ENCODE measurements at places on chromosomes 3 and 15. TPM values are rescaled to one million over a fixed set of nuclear protein-coding genes. Genes with fewer than 3 reads are reported as not detected.
A peak's percentile ranks its signal among the peaks of the same experiment; 100 is the strongest.

The ENTPD3 gene
- 5.3 TPM for total RNA-seq

The ITPKA gene
- 2.5 TPM for total RNA-seq

The PDZRN3 gene
- 14.1 TPM for total RNA-seq

The PLOD2 gene
- 26.2 TPM for total RNA-seq

The KBTBD12 gene
- total RNA-seq: 1.5 TPM

The MCF2L2 gene
- total RNA-seq: 37.1 TPM

The APOD gene
- 5.2 TPM for total RNA-seq

The C3orf85 gene
- total RNA-seq: not detected

GRCh38 chr3:56792193-56792592, 9.6 kb downstream of the ARHGEF3 start:
- no peak for DNase-seq

DNA sequence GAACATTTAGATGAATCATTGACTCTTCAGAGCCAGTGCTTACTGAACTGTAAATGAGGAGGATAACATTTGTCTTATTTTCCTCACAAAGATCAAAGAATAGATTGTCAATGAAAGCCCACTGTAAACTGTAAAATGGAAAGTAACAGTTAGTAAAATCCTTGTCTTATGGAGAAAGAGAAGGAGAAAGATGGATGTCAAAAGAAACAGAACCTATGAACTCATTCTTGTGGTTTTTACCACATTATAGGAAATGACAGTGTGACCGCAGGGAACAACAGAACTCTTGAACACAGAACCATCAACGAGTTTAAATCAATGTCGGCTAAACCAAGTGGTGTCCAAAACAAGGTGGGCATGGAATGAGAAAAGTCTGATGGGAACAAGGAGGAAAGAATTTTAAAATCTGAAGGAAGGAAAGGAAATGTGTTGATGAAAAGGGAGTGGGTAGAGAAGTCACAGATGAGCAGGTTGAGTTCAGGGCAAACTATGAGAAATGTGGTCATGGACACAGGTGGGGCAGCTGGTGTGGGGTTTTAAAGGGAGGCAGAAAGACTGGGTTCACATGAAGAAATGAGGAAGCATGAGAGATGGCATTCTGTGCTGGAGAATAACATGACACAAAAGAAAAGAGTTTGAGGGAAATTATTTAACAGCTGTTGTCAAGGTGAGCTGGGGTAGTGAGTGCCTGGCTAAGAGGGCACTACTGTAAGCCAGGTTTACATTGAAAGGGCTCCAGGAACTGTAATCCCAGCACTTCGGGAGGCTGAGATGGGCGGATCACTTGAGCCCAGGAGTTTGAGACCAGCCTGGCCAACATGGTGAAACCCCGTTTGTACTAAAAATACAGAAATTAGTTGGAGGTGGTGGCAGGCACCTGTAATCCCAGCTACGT, 42.4 kb upstream of the ETV5 start:
- DNase-seq: no peak

DNA sequence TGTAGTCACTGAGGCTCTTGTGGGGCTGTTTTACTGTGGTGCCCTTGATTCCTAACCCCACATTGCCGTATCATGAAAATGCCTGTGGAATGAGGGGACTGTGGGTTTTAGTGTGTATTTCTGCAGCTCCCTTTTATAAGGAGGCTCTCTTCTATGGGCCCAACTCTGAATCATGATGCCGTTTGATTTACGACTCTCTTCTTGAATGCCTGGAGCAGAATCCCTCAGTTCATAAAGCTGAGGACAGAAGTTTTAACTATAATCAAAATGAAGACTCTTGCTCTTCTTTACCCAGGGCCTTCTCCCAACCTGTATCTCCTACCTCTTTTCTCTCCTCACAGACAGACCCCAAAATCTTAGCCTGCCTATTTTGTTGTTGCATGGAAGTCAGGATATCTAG, 109.5 kb downstream of the RARB start:
- no peak for DNase-seq

DNA sequence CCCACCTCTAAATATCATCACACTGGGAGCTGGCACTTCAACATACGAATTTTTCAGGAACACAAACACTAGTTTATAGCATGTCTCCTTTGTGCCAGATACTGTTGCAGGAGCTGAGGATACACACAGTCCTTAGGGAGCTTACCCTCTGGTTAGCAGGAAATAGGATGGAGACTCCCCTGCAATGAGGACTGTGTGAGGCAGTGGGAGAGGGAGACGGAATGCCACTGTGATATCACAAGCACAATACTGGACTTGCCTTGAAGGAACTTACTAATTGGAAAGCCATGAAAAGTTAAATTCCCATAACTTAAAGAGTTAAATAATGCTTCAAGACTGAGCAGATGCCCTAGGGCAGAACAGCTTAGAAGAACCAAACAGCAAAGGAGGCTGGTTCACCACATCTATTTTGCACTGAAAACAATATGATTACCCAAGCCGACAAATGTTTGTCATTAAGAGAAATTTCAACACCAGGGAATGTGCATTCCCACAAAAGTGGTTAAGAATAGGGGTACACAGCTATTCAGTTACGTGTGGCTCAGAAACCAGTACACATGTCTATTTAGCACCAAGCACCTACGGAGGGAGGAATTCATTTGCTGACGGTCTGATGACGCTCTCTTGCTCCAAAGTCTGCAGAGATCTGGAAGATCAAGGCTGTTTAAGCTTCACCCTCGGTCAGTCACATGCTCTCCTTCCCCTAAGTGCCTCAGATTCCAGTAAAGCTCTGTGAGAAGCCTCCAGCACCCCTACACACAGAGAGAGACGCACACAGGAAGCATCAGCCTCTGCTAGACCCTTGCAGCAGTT, 5.2 kb downstream of the TBC1D2B start:
- no peak for DNase-seq

GRCh38 chr3:135495891-135496290, 469.6 kb upstream of the PPP2R3A start:
- DNase-seq: no peak

DNA sequence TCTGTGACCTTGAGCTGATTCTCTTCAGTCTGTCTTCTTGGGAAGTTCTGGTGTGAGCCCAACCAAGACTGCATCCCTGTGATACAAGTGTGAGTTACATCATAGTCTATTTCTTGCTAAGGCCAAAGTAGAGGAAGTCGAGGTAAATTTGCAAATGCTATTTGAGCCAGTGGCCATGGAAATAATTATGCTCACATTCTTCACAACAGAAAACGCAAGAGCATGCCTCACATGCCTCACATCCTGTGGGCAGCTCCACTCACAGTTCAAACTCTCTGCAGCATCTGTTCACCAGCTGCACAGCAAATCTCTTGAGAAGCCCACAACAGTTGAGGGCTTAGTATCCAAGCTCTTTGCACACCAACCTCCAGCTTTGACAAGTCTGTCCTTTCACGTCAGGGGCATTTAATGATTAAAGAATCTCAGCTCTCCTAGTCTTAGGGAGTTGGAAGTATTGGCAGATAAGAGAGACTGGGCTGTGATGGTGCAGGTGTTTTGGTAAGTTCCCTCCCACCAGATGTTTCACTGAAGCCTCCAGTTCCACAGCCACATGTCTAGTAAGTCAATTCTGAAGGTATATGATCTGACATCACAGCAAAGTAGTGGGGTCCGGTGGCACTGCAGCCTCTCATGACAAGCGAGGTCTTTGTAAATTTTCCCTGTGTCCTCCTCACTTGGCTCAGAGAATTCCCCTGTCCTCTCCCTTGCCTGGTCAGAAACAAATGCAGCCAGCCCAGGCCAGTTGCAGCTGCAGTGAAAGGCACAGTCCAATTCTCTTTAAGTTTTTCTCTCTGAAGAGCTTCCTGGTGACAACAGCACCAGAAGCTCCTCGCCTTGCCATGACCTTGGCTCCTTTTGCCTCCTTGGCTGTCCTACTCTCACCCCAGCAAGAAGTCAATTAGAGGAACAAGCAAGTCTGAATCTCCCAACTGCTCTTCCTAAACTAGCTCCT, 166.1 kb downstream of the SSR3 start:
- DNase-seq: no peak

- no peak for DNase-seq
Observed at GRCh38 chr3:133441867-133442270, 42.0 kb downstream of the BFSP2 start.

GRCh38 chr3:77096145-77096544, 56.2 kb downstream of the ROBO2 start:
- no peak for DNase-seq

- DNase-seq: no peak
Observed at GRCh38 chr3:43499256-43499655, 122.6 kb downstream of the ANO10 start.

DNA sequence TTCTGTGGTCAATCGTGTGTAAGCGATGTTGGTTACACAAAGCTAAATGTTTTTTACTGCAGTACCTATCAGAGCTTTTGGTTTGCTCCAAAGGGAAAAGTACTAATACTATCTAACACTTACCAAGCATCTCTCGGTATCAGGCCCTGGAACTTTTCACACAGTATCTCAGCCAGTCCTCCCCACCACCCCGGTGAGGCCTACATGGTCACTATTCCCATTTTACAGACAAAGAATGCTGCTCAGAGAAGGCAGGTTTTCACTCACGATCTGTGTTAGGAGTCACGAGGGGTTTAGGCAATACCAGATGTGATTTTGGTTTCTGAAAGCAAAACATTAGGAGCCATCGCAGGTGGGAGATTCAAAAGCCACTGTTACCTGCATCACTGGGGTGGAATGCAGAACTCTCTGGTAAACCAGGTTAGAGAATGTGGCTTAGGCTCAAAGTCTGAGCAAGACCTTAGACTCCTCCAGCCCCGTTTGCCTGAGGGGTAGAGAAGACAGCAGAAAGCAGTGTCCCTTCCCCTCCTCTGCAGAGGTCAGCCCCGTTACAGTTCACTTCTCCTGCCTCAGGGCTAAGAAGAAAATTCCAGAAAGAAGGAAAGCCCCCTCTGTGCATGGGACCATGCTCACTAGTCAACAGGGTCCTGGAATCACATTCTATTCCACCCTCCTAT, 57.2 kb downstream of the XXYLT1 start:
- DNase-seq: no peak

- no peak for DNase-seq
Observed at GRCh38 chr15:83733691-83734090, 79.8 kb downstream of the ADAMTSL3 start.

GRCh38 chr3:138691351-138691750, 82.8 kb downstream of the FAIM start:
- DNase-seq: no peak

GRCh38 chr15:89860891-89861290, 32.9 kb downstream of the AP3S2 start:
- DNase-seq: no peak

DNA sequence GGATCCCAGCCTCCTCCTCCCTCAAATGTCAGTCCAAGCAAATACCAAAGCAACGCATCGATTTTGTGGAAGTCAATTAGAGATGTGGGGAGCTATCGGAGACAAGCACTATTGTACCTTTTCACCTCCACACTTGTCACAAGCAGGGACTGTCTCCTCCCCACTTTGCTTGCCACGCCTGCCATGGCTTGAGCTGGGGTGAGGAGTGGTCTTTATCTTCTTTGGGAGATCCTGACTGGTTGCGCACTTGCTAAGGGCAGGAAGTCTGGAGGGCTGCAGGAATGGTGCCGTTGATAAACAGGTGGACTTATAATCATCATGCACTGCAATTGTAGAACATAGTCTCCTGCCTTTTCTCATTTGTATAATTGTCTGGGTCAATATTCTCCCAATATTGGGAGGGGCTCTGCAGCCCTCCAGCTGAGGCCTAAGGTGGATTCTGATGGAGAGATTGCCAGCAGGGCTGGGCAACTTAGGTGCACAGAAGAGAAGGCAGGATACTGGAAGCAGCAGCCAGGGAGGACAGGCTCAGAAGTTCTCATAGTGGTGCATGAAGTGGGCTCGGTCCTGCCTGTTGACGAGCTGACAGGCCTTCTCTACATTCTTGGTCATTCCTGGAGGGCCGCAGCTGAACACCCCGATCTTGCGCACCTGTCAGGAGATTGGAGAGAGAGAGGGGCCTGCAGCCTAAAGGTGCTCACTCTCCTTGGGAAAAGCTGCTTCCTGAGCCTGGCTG, 20.2 kb downstream of the DUOX2 start:
- no peak for DNase-seq

- DNase-seq: no peak
Observed at GRCh38 chr3:172564499-172564898, 41.3 kb upstream of the TNFSF10 start.

DNA sequence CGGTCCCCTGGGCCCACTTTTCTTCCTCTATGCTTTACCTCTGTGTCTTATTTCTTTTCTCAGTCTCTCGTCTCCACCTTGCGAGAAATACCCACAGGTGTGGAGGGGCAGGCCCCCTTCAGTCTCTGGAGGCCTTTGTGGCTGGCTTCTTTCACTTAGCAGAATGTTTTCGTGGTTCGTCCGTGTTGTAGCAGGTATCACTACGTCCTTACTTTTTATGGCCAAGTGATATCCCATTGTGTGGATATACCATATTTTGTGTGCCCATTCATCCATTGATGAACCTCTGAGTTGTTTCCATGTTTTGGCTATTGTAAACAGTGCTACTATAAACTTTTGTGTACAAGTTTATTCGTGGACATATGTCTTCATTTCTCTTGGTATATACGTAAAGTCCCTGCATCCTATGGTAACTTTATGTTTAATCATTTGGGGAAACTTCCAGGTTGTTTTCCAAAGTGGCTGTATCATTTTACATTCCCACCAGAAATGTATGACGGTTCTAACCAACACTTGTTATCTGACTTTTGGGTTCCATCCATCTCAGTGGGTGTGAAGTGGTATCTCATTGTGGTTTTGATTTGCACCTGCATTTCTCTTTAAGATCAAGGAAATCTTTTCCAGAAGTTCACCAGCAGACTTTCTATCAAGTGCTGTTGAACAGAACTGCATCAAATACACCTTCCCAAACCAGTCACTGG, 5.6 kb downstream of the PIGZ start:
- DNase-seq: no peak

- DNase-seq: no peak
Observed at GRCh38 chr15:81887912-81888311, 157.9 kb downstream of the MEX3B start.

- DNase-seq: no peak
Observed at GRCh38 chr3:187646906-187647660, 23.1 kb downstream of the SST start.

- no peak for DNase-seq
Observed at GRCh38 chr3:50168388-50168787, 13.3 kb downstream of the SEMA3F start.

GRCh38 chr3:10142707-10143560, 1.4 kb downstream of the VHL start:
- DNase-seq: peak; percentile 26

DNA sequence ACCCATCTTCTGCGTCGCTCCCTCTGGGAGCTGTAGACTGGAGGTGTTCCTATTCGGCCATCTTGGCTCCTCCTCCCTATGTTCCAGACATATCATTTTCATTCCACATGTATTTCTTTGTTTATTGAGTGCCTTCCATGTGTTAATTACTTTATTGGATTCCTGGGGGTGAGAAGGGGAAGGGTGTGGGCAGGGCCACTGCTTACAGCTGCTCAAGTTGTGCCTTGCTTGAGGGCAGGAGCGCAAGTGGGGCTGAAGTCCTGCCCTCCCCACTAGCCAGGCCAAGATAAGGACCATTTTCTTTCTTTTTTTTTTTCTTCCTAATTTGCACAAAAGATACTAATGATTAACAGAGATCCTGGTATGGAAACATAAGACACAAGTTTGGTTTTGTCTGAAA, 224.8 kb downstream of the LPP start:
- no peak for DNase-seq

Data from cerebellum (tissue), 4 donors.